Fibroblast of skin of right biceps (primary cell): ENCODE measurements at places on chromosomes 12 and 14.

DNA sequence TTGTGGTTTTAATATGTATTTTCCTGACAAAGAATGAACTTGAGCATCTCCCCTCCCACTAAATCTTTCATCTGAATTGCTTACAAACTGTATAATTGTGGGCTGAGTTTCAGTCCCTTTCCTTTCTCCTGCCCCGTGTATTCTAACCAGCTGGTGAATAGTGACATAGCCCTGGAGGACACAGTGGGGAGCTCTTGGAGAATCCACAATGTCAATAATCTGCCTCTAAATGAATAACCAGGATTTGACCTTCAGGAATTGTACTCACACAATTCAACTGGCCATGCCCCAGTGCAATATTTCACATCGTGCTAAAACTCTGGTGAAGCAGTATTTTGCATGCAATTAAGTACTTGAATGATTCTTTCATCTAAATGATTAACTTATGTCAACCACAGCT is 177.2 kb downstream of the C12orf42 start:
- DNase-seq: no peak

- no peak for DNase-seq
Observed at GRCh38 chr14:101823066-101823465, 61.6 kb downstream of the PPP2R5C start.

GRCh38 chr12:51666696-51667095 is 75.7 kb downstream of the SCN8A start:
- peak; percentile 12 for DNase-seq

- DNase-seq: no peak
Observed at GRCh38 chr14:24780281-24780680, 146.3 kb upstream of the GZMB start.
